ENCODE measurements at places on chromosomes 11 and 22.

GRCh38 chr11:109112821-109113280 lies 309.1 kb upstream of the C11orf87 start:
- no peak for DNase-seq

GRCh38 chr11:65468874-65469333 lies 29.9 kb upstream of the MALAT1 start:
- DNase-seq, result no peak

GRCh38 chr11:68865241-68865640 lies 23.5 kb upstream of the CPT1A start:
- no peak for DNase-seq

DNA sequence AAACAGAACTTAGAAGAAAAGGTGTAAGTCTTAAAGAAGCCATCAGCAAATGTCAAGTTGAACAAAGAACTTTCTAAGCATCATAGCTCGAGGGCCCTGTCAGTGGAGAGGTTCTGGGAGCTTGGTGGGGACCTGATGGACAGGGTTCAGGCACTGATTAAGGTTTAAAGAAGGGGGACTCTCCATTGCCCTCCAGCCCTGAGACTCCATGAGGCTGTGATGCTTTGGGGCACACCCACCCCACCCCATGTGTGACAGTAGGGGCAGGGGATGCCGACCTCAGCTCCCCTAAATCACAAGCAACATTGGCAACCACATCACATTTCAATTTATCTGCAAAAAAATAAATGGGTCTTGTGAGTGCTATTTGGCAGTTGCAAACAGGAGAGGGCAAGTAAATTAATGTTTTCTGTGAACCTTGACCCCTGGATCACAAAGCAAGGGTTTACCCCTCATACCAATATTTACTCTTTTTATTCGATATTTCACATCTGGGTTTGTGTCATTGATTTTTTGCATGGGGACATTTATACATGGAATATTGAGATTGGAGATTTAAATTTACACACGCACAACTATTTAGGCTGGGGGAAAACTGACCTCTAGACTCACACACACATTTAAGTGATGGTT lies 37.1 kb upstream of the ANO1 start:
- no peak for DNase-seq

DNA sequence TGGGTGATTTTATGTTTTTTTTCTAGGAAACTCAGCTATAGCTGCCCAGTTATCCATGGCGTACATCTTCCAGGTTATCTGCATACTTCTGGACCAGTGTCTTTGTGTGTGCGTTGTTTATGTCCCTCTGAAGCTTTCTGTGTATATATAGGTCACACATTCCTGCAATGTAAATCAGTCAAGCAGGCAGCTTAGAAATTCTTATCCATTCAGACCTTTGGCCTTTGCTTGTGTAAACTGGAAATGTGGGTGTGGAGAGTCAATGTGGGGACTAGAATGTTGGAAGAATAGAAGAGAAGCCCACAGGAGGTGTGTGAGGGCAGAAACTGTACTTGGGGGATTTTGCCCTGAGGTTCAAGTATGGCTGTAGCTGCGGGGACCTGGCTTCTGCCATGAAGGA lies 51.7 kb downstream of the BARX2 start:
- no peak for DNase-seq

- DNase-seq, result no peak
Measured at GRCh38 chr22:45891021-45891421, 85.9 kb downstream of the WNT7B start.

GRCh38 chr11:56848141-56848809 lies 99.8 kb upstream of the OR9G4 start:
- no peak for DNase-seq

GRCh38 chr22:20010307-20011122 lies 6.1 kb downstream of the ARVCF start:
- no peak for DNase-seq

GRCh38 chr11:83361831-83362230 lies 75.7 kb upstream of the CCDC90B start:
- no peak for DNase-seq

DNA sequence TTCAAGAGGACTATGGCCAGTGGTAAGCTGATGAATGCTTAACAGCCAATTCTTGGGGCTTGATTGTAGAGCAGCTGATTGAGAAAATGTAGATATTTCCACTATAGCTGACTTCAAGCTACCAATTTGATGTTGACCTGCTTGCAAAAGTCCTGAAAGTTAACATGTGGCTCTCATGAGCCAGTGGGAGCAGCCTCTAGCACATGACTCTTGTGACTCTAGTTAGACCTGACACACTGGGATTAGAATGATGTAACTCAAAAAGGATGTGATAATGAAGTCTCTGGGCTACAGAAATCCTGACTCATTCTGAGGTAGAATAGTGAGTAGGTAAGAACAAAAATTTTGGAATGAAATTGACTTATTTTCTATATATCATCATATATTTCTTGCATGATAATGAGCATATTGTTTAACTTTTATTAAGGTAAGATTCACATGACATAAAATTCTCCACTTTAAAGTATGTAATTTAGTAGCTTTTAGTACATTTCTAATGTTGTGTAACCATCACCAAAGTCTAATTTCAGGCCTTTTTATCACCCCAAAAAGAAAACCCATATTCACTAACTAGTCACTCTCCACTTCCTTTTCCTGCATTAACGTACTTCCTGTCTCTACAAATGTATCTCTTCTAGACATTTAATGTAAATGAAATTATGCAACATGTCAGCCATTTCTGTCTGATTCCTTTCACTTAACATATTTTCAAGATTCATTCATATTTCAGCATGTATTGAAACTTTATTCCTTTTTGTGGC lies 16.1 kb upstream of the OR52H1 start:
- no peak for DNase-seq

- DNase-seq, result no peak
Measured at GRCh38 chr11:89405629-89406028, 85.5 kb downstream of the NOX4 start.

GRCh38 chr11:30260813-30261212 lies 30.0 kb downstream of the FSHB start:
- DNase-seq, result no peak

GRCh38 chr22:20124083-20124787 lies 7.2 kb upstream of the TRMT2A start:
- DNase-seq, result no peak

DNA sequence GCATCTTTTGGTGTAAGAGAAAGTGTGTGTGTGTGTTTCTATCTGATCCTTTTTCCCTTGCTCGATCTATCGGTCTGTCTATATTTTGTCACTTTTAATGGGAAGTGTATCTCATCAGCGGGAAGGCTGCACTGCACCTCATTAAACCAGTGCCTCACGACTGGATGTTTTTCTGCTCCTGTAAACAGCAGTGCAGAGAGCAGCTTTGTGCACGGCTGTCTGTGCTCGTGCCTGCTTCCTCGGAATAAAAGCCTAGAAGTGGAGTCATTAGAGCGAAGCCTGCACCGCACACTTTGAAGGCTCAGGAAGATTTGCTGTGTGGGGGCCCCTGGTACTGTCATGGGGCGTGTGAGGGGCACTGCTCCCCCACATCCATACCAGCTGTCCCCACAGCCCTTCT lies 27.0 kb upstream of the PARVG start:
- no peak for DNase-seq

DNA sequence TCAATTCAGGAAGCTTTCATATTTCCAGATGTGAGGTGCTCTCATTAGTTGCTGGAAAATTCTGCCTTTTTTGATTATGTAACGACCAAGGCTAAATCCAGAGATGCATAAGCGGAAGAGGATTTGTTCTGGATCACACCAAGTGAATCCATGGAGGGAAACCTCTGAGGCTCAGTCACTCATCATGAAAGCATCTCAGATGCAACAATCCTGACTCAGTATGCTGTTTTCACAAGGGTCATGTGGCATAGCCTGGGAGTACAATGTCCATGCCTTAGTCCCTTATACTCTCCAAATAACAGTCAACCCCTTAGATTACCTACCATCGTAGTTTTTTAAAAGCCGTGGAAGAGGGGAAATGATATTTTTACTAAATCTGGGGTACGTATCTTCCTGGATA lies 445.6 kb downstream of the NTM start:
- DNase-seq, result no peak

DNA sequence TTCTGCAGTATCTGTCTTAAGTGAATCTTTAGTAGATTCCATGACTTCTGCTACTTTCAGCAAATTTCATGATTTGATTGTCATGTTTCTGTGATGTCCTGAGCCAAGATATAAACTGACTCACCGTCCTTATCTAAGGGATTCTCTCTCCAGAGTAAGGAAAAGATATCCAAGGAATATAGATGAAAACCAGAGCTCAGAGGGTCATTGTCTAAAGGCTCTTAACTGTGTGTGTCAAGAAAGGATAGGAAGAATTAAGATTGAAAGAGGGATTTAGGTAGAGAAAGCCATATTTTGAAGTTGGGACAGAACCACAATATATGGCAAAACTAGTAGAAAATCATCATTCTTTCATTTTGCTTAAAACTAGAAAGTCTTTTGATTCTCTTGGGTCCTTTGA lies 50.7 kb downstream of the PPME1 start:
- no peak for DNase-seq

Data from stimulated activated CD8-positive, alpha-beta memory T cell treated with anti-CD3 and anti-CD28 coated beads, Interleukin-4, amount 100 ng/mL, for 24 hours (primary cell).